ENCODE measurements at places on chromosomes 5 and 9.
A peak's percentile ranks its signal among the peaks of the same experiment; 100 is the strongest.

DNA sequence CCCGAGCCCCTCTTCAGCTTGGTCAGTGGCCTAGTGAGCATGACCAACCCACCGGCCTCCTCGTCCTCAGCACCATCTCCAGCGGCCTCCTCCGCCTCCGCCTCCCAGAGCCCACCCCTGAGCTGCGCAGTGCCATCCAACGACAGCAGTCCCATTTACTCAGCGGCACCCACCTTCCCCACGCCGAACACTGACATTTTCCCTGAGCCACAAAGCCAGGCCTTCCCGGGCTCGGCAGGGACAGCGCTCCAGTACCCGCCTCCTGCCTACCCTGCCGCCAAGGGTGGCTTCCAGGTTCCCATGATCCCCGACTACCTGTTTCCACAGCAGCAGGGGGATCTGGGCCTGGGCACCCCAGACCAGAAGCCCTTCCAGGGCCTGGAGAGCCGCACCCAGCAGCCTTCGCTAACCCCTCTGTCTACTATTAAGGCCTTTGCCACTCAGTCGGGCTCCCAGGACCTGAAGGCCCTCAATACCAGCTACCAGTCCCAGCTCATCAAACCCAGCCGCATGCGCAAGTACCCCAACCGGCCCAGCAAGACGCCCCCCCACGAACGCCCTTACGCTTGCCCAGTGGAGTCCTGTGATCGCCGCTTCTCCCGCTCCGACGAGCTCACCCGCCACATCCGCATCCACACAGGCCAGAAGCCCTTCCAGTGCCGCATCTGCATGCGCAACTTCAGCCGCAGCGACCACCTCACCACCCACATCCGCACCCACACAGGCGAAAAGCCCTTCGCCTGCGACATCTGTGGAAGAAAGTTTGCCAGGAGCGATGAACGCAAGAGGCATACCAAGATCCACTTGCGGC lies 1.8 kb downstream of the EGR1 start:
- DNase-seq, result no peak

GRCh38 chr5:10826971-10827370 lies 65.9 kb upstream of the DAP start:
- no peak for DNase-seq

- no peak for DNase-seq
Observed at GRCh38 chr5:69078921-69079540, 14.8 kb upstream of the SLC30A5 start.

GRCh38 chr5:36763454-36763853 lies 113.1 kb upstream of the NIPBL start:
- DNase-seq, result no peak

DNA sequence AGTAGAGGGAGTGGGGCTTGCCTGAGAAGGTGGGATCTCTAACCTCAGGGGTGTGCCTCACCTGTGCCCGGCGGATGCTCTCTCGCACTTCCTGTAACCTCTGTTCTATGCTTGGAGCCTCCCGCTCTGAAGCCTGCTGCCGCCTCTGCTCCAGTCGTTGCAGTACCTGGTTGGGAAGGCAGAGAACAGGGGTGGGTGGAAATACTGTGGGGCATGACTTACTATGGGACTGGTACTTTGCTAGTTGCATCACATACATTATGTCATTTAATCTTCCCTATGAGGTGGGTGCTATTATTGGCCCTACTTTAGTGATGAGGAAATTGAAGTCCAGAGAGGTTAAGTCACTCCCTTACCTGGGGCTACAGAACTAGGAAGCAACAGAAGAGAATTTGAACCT lies 5.2 kb downstream of the FCHSD1 start:
- no peak for DNase-seq

GRCh38 chr5:17355586-17356346 lies 138.3 kb downstream of the BASP1 start:
- DNase-seq, result no peak

DNA sequence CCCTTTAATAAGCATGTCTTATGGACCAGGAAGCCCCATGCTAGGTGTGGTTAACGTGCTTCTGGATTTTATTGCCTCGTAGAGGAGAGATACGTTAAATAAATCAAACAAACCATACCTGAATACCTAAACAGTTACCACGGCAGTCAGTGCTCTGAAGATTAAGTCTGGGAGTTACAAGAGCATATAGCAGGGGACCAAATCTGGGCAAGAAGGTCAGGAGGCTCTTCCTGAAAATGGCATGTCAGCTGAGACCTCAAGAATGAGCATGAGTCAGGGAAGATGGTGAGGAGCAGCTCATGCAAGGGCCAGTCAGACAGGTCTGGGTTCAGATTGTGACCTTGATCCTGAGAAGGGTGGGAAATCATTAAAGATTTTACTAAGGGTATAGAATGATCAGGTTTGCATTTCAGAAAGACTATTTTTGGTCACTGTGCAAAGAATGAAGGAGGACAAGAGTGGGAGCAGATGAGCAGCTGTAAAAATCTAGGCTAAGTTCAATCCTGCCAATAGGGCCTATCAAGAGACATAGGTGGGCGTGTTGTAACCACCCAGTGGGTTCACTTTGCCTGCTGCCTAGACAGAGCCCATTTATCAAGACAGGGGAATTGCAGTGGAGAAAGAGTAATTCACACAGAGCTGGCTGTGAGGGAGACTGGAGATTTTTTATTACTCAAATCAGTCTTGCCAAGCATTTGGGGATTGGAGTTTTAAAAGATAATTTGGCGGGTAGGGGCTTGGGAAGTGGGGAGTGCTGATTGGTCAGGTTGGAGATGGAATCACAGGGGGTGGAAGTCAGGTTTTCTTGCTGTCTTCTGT lies 4.8 kb upstream of the ZNF366 start:
- no peak for DNase-seq

- no peak for DNase-seq
Observed at GRCh38 chr5:170263906-170264305, 31.1 kb downstream of the C5orf58 start.

DNA sequence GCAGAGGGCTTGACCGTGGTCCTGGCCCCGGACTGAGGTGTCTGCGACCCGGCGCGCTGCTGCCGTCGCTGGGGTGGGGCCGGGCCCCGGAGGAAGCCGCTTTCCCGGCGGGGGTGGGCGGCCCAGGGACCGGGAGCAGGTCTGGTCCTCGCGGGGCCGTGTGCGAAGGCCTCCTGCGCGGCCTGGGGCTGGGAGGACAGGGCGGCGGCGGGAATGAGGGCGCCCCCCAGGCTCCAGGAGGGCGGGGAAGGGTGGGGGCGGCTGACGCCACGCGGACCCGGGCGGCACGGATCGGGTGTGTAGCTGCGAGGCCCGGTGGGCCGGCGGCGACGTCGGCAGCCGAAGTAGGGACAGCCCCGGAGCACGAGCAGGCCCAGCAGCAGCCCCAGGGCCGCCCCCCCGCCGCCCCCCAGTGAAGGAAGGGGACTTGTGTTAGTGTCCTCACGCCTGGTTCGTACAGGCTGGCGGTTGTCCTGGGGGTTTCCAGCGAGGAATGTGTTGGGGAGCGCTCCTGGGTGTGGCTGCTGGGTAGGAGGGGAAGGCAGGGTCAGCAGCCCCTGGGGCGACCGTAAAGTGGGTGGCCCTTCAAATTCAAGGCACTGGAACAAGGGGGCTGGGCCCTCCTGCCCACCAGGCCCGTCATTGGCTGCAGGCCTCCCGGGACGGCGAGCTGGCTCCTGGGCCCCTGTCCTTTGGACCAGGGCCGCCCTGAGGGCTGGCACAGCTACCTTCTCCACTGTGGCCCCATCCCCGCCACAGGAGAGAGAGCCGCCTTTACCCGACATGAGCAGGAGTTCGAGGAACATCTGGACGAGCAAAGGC lies 597 bp upstream of the TMEM250 start:
- peak; percentile 79 for DNase-seq

- no peak for DNase-seq
Observed at GRCh38 chr5:37247036-37247435, 2.1 kb downstream of the CPLANE1 start.

DNA sequence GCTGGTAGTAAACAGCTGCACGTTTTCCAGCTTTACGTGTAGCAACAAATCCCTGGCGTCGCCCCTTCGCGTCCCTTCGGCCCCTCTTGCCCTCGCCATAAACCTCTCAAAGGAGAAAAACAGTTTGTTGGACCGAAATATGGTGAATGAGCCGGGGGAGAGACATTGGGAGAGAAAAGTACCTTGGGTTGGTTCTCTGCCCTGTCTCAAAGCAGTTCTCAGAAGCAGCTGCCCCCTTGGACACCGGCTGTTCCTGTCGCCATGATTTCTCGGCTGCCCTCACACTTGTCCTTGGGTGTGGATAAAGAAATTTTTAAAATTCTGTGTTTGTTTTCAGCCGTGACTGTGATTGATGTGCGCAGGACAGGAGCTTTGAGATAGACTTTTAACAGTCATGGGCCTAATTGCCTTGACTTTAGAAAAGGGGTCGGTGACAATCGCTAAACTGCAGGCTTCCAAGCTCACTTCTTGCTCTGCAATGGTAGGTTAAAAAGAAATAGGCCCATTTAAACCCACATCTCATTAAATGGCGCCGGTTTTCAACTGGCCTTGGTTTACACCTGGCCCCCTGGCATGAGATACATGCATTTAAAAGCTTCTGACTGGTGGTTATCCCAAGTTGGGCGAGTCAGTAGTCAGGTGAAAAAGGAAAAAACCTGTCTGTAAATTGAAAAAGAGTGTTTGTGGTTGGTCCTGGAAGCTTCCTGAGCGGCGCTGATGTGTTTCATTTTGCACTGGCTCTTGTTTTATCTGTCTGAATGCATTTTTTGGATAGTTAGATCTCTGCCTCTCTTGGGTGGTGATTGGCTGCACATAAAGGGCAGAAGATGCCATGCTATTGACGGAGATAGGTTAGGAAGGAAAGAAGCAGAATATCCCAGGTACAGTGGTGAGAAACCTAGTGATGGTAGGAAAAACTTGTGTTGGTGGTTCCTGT lies 983 bp downstream of the RCL1 start:
- DNase-seq, result no peak

DNA sequence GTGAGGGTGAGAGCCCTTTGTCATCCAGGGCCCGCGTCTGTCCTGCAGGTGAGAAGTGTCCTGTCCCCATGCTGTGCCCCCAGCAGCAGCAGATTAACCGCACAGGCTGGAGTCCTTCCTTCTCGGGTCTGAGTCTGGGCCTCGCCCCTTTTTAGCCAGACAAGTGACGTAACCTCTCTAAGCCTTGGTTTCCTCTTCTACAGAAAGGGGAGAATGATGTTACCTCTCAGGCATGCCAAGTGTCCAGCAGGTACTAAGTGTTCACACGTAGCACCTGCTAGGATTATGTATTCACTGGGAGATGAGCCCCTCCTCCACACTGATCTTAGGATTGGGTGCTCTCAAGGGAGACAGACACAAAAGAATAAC lies 6.9 kb downstream of the NEURL1B start:
- no peak for DNase-seq

DNA sequence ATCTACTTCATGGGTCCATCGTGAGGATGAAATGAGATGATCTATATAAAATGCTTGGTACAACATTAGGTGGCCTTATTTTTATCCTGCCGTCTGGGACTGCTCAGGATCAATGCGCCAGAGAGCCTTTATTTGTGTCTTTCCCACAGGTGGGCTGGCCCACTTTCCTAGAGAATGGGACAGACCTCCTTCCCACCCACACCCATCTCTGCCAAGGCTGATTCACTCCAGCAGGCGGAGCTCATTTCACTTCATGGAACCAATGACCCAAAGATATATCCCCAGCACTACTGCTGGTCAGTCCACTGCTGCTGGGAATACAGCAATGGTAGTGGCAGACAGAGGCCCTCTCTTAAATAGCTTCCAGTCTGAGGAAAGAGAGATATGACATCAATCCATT lies 35.7 kb downstream of the TGFBI start:
- peak; percentile 32 for DNase-seq

DNA sequence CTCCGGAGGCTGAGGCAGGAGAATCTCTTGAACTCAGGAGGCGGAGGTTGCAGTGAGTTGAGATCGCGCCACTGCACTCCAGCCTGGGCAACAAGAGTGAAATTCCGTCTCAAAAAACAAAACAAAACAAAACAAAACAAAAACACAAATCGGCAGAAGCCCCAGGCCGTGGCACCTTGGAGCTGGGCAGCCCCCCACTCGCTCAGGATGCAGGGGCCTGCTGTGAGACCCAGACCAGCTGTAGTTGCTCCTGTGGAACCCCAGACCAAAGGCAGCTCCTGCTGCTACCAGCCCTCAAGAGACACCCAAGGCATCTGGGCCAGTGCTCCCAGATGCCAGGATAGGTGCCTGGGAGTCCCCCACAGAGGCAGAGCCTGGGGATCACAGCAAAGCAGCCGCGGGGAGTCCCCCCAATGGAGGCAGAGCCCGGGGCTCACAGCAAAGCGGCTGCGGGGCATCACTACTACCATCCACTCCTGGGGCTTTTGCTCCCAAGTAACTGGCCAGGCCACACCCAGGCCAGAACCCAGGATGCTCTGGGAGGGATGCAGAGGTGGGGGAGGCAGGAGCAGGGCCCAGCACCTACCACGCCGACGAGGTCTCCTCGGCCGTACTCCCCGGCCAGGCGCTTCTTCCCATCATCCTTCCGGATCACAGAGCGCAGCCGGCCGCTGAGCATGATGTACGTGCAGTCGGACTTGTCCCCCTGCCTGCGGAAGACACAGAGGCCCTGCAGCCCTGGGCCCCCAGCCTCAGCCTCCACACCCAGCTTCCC lies 37.7 kb upstream of the NSMF start:
- no peak for DNase-seq

DNA sequence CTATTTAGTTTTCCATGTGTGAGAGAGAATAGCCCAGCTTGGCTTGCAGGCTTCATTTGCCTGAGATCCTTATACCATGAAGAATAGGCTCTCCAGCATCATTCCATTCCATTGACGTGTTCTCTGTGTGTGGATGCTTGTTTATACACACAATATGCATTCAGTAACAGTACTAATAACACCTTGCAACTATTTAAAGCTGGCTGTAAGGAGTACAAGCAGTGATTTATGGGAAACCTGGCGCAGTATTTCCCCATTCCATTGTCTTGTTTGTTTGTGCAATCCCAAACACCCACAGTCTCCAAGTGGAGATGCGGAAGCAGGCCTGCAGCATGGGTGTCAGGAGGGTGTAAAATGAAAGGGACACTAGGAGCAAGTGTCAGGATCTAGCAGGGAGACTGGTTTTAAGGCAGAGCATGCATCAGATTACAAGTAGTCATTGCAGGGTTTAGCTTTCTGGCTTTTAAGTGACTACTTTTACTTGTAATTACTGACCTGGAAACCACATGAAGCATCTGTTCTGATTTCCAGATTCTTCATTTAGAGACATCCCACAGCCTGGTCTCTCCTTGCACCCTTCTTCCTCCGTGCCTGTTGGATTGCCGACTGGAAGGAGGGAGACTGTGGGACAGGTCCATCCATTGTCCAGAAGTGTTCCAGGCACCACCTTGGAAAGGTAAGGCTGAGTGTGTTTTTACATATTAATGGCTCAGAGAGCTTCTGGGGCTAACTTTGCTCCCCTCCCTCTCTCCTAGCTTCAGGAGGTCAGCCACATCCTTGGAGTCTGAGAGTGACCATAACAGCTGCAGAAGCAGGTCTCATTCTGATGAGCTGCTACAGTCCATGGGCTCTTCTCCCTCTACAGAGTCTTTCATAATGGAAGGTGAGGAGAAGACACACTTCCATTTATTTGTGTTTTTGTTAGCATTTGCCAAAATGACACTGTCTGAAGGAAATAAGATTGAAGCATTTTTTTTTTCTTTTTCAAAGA lies 241.6 kb downstream of the ARHGEF28 start:
- DNase-seq, result no peak

All from H9 (cell line).